Fibroblast of skin of abdomen (primary cell): ENCODE measurements at places on chromosomes 5 and 9.

- DNase-seq = no peak
These were observed 81.0 kb upstream of the HTR4 start for GRCh38 chr5:148735301-148735835.

GRCh38 chr9:126496181-126496576, 117.5 kb upstream of the LMX1B start:
- DNase-seq = no peak

DNA sequence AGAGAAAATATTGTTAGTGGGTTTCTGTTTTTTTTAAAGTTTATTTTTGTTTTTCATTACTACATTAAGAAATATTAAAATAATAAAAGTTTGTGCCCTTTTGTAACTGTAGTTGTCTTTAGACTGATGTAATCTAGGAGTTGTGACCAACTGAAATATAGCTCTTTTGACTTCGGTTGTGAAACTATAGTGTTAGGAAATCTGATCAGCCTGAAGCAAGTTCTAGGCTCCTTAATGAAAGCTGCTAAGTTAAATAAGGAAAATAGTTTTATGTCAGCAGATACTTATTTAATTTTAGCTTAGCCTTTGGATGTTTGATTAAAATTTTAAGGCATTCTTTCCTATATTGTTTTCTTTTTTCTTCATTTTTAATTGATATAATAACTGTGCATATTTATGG, 14.2 kb downstream of the AP3S1 start:
- DNase-seq = no peak

GRCh38 chr9:109922617-109923470, 142.8 kb downstream of the PALM2AKAP2 start:
- no peak for DNase-seq

GRCh38 chr5:83972236-83972635, 251.6 kb upstream of the HAPLN1 start:
- peak; percentile 78 for DNase-seq

GRCh38 chr5:13189532-13189931, 755.0 kb downstream of the DNAH5 start:
- DNase-seq = no peak

GRCh38 chr5:132272311-132273210, 15.1 kb downstream of the PDLIM4 start:
- DNase-seq = peak; percentile 50

GRCh38 chr5:91384671-91385430, 1.7 kb upstream of the ARRDC3 start:
- peak; percentile 87 for DNase-seq
